Renal cortex interstitium (tissue), 15 donors: ENCODE measurements at places on chromosomes 4 and X. TPM values are rescaled to one million over a fixed set of nuclear protein-coding genes. Genes with fewer than 3 reads are reported as not detected.
A peak's percentile ranks its signal among the peaks of the same experiment; 100 is the strongest.

The LETM1 gene
- 21.5 TPM for polyA plus RNA-seq

DNA sequence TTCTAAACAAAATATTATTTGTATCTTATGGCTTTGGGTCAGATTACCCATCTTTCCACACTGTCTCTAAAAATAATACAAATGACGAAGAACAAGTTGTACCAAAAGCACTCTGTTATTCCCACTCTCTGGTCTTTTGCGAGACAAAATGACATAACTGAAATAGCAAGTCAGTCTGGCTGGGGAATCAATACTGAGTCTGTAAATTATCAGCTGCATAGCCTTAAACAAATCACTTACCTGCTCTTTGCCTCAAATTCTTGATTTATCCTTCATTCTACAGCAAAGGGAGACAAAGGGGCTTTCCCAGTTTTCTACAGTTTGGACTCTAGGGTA is 40.9 kb downstream of the SOWAHB start:
- DNase-seq = no peak

- DNase-seq = peak; percentile 38
Observed at GRCh38 chrX:137051978-137052642, 18.3 kb upstream of the GPR101 start.

DNA sequence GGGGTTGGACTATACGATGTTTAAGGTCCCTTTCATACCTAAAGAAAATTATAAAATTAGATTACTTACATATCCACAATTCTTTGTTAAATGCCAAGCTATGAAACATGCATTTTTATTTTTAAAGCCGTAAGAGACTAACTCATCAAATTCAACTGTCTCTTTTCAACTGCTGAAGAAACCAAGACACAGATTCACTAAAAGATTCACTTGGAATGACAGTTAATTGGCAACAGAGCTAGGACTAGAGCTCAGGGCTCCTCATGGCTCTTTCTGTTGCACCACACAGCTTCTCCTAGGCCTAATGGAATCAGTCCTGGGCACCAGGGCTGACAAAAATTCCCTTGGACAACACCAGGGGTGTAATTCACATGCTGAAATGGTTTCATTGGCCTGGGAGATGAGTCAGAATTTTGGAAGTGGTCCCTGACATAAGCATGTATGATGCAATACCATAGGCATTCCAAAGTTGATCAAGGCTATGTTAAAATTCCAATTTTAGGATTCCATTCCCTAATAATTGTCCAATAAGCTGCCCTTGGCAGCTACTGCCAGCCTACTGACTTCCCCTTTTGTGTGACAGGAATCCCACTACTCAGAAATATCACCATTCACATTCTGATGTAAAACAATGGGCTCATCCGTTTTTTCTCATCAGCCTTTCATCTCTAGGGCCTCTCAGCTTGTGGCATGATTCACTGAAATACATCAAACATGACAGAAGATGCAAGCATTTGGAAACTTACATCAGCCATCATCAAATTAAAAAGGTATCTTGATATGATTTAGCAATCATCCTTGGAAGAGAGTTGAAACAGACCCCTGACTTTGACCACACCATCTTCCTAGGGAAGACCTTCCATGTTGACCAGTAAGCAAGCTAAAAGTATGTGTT is 54.2 kb downstream of the PLAC1 start:
- DNase-seq = no peak
